Stimulated activated CD4-positive, alpha-beta T cell treated with anti-CD3 and anti-CD28 coated beads, TNF-alpha, amount 100 ng/mL, for 1 hour (primary cell): ENCODE measurements at places on chromosomes 6 and 20.

DNA sequence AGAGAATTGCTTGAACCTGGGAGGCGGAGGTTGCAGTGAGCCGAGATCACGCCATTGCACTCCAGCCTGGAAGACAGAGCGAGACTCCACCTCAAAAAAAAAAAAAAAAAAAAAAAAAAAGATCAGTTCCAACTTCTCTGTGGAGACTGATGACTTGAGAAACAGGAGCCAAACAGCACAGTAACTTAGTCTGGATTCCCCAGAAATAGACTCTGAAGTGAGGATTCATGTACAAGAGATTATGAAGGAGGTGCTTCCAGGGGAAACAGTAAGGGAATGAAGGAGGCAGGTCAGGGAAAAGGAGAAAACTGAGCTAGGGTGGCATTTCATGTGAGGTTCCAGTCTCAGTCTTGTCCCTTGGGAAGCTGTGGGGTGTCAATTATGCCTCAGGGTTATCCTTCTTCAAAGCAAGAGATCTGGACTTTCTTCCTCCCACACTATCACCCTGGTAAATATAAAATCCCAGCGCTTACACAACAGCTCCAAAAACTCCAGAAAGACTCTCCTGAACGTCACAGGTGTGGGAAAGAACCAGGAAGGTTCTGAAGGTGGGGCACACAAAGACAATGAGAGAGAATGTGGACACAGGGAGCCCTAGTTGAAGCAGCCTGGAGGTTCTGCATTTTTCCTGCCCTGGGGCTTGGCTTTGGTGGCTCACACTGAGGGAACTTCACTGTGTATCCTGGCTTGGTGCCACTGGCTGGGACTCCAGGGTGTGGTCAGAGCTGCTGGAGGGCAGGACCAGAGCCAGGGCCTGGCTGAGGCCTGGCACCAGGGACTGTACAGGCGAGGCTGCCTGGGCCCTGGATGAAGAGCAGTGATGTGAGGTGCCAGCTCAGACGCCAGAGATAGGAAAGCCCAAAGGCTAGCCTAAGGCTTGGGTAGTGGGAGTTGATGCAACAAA lies 46.8 kb downstream of the PCNA start:
- no peak for DNase-seq

DNA sequence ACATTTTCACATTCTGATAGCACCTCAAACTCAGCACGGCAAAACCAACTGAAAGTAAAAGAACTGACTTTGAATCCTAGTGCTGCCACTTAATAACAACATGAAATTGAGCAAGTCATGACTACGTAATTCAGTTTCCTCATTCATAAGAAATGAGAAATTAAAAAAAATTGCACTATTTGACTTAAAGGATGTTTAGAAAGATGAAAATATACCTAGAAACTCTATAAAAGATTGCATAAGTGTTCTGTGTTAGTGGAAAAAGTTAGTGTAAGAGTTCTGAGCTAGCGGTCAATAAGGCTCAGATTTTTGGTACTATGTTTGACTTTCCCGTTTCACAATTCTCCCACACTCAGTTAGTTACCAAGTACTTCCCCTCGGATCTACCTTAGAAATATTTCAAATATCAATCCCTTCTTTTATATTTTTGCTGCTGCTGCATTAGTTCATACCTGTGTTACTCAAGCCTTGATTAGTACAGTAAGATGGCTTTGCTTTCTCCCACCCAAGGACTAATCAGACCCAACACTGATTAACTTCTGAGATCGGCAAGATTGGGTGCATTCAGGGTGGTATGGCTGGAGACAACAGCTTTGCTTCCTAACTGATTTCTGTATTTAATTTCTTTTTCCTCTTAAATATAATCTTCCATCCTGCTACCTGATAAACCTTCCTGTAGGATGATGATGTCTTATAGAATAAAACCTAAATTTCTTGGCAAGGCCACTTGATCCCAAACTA lies 25.9 kb downstream of the ECHDC1 start:
- no peak for DNase-seq

GRCh38 chr20:46970937-46971630 lies 76.4 kb downstream of the EYA2 start:
- no peak for DNase-seq

GRCh38 chr6:32375739-32376529 lies 4.2 kb upstream of the TSBP1 start:
- no peak for DNase-seq

GRCh38 chr6:6912817-6913744 lies 194.7 kb upstream of the RREB1 start:
- no peak for DNase-seq

DNA sequence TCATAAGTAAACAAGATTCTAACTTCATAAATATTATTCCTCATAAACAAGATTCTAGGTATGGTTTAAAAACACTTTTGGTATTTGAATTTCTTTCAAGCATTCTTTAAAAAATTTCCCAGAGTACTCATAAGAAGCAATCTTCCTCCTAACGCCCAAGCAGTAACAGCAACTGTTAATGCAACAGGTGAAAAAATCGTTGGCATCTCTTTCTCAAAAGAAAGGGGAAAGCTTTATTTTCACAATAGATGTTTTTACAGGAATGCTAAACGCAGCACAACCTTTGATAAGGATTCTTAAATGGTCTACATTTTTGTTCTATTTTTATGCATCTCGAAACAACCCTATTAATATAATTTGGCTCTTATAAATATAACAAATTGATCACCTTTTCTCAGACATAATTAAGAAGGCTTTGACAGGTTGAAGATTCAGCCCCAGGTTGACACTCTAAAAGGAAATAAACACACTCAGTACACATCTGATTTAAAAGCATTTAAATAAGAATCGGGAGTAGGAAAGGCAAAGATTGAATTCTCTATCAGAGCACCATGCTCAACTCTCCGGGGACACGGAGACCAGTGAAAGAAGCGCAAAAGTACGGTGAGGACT lies 634 bp downstream of the AHI1 start:
- DNase-seq = no peak

GRCh38 chr20:51531712-51532456 lies 10.6 kb downstream of the NFATC2 start:
- no peak for DNase-seq

- DNase-seq = no peak
Observed at GRCh38 chr20:18685406-18685805, 97.6 kb downstream of the DTD1 start.

DNA sequence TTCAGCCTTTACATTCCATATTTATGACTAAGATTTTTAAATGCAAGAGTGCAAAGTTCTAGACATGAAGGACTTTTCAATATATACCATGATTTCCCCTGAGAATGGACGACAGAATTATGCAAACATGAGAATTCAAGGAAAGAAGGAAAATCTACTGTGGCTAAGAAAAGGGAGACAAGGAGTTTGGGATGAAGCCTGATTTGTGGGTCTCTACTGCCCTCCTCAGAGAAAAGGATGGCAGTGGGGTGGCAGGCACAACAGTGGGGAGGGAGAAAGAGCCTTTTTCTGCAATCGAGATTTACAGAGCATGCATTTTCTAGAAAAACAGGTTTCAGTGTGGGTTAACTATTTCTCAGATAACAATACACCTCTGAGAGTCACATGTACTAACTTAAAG lies 466.9 kb upstream of the NRSN1 start:
- no peak for DNase-seq

DNA sequence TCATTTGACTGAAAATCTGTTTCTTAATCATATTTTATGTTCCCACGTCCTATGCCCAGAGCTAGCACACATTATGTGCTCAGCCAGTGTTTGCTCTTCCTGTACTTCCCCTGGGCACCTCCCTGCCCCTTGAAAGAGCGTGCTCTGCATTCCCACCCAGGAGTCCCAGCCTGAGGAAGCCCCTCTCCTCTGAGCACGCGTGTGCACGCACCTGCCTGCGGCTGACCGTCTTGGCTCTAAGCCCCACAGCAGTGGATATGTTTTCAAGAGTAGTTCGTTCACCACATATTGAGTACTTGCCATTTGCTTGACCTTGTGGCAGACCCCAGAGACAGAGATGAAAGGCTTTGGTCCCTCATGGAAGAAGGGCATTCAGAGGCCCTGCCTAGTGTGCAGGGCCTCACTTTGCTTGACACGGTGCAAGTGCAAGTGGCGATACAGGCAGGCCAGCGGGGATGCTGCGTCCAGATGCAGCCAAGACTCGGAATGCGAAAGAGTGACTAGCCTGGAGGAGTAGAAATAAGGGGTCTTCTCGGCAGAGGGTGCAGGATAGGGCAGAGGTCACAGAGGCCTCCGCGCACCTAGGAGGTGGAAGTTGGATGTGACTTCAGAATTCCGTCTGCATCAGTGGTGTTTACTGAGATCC lies 14.1 kb downstream of the SYNDIG1 start:
- DNase-seq = no peak

GRCh38 chr6:6331946-6332601 lies 11.6 kb upstream of the F13A1 start:
- no peak for DNase-seq

- DNase-seq = no peak
Observed at GRCh38 chr20:668638-669037, 7.0 kb downstream of the SCRT2 start.
